ENCODE measurements at places on chromosomes 13 and 19.

GRCh38 chr13:60398379-60398891, 1.4 kb downstream of the TDRD3 start:
- no peak for DNase-seq

GRCh38 chr19:1470305-1471009, 8.6 kb downstream of the C19orf25 start:
- DNase-seq, result peak; percentile 72

GRCh38 chr19:35213663-35214632, 14.6 kb downstream of the FAM187B start:
- DNase-seq, result peak; percentile 68

- no peak for DNase-seq
These were observed 28.1 kb upstream of the SIAH3 start for GRCh38 chr13:45879666-45880065.

DNA sequence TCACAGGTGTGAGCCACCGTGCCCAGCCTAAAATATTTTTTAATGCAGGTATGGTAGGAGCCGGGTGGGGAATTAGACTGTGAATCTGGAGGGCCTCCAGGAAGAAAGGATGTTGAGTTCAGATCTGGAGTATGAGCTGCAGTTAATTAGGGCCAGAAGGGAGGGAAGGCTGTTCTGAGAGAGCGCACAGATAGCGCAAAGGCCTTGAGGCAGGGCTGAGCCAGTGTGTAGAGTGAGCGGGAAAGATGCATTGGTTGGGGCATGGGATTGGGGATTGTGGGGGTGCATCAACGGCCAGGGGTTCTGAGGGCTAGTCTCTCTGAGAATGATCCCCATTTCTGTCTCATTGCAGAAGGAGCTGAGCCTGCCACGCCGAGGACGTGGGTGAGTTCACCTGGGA, 9.7 kb downstream of the MAST3 start:
- no peak for DNase-seq

DNA sequence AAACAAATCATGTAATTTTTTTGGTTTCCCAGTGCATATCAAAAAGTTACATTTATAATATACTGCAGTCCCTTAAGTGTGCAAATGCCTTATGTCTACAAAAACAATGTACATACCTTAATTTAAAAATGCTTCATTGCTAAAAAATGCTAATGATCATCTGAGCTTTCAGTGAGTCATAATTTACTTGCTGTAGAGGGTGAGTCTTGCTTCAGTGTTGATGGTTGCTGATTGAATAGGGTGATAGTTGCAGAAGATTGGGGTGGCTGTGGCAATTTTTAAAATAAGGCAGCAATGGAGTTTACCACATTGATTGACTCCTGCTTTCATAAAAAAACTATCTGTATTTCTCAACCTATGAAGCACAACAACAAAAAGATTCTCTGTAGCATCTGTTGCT, 613.9 kb downstream of the TBC1D4 start:
- DNase-seq, result no peak

GRCh38 chr13:50140581-50141374, 125.5 kb downstream of the KCNRG start:
- DNase-seq, result no peak

GRCh38 chr19:17335575-17335974, 920 bp upstream of the ANO8 start:
- no peak for DNase-seq

Data from activated CD8-positive, alpha-beta memory T cell treated with anti-CD3 and anti-CD28 coated beads, Interleukin-2, amount 50 U/mL, for 4 hours (primary cell).